ENCODE measurements at places on chromosomes 2 and 18.

GRCh38 chr18:57730146-57730545 lies 73.0 kb downstream of the ATP8B1 start:
- no peak for DNase-seq

GRCh38 chr2:98746426-98746825 lies 15.5 kb upstream of the MGAT4A start:
- DNase-seq = no peak

GRCh38 chr2:19627359-19627758 lies 268.9 kb upstream of the OSR1 start:
- no peak for DNase-seq

DNA sequence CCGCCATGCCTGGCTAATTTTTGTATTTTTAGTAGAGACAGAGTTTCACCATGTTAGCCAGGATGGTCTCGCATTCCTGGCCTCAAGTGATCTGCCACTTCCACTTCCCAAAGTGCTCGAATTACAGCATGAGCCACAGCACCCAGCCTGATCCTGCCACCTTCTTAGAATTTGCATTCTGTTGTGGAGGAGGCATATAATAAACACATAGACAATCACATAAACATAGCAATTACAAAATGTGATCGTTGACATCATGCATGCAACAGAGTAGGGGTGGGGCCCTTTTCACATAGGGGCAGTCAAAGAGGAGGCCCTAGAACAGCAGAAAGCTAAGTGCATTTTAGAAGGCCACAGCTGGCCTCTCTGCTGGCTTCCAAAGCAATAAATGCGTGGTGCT lies 39.9 kb upstream of the TSPYL6 start:
- DNase-seq = no peak

GRCh38 chr2:213016984-213017351 lies 134.4 kb downstream of the IKZF2 start:
- no peak for DNase-seq

DNA sequence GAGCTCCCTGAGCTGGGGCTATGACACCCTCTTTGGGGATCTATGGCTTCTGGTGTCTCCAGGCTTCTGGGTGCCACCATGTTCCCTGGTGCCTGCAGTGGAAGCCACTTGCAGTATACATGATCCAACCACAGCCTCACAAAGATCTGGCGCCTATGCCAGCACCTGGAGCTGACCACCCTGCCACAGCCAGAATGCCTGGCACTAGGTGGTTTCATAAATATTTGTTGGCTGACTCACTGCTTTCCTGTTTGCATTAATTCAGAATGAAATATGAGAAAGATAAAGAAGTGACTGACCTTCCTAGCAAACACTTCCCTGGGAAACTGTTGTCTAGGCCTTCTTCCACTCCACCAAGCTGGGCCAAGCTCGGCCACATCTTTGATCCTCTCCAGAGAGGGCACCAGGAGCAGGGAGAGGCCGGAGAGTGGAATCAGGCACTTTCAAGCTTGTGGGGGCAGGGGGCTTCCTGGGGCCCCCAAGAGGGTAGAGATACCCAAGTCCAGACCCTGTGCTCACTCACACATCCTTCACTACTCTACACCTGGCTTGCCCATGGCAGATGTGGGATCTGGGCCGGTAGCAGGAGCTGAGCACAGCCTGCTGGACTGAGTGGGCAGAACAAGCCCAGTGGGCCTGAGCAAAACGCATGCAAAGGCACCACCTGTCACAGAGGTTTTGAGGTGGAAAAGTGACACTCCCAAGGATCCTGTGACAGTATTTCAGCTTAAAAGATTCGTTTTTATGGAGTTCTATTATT lies 565.7 kb downstream of the SLC4A3 start:
- DNase-seq = no peak

GRCh38 chr2:165801176-165801575 lies 7.1 kb upstream of the GALNT3 start:
- no peak for DNase-seq

Data from NCI-H774 (cell line).